IMR-90 (cell line): ENCODE measurements at places on chromosomes 6 and 20. TPM values are rescaled to one million over a fixed set of nuclear protein-coding genes. Genes with fewer than 3 reads are reported as not detected.

Gene OR2H2
- total RNA-seq = not detected in 2 replicates

Gene RBM24
- 4.1 and 6.7 TPM in 2 replicates for total RNA-seq

Gene SLC12A5
- not detected in 2 replicates for total RNA-seq

Gene CAGE1
- under 0.01 TPM in 1 of 2 replicates, not detected in the other for total RNA-seq

Gene HLA-DOB
- total RNA-seq = 0.28 and 0.36 TPM in 2 replicates
